ENCODE measurements at places on chromosomes 5 and 9.

- peaks cover 11% of the 10 kb centered on the region for H3K36me3 ChIP-seq
- peaks cover 21% of the 10 kb centered on the region for H3K4me1 ChIP-seq
- no peaks in the 10 kb centered on the region for H3K27me3 ChIP-seq
These were observed 77.6 kb upstream of the SAP30L start for GRCh38 chr5:154368041-154368800.

DNA sequence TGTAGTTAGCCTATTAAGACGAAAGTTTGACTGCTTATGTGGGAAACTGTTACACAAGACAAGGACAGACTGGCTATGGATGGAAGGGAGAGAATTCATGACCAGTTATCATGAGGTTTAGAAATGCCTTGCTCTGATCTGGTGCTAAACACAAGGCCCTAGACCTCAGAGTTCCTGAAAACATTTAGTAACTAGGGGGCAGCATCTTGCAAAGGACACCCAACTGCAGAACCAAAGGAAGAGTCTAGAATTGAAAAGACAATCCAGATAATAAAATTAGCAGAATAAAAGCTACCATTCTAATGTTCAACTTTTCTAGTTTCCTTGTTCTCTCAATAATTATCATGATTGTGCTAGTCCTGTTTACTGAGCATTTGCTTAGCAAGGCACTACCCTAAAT, 130.5 kb upstream of the GPR151 start:
- no peaks in the 10 kb centered on the region for H3K27me3 ChIP-seq
- no peak for DNase-seq
- H3K36me3 ChIP-seq = peaks cover 6% of the 10 kb centered on the region
- no peak overlapping the region for H3K27ac ChIP-seq
- no peak overlapping the region for H3K4me3 ChIP-seq

GRCh38 chr5:38046103-38046502, 206.3 kb upstream of the GDNF start:
- H3K4me3 ChIP-seq = no peak overlapping the region
- DNase-seq = no peak
- H3K27me3 ChIP-seq = peaks cover 4% of the 10 kb centered on the region
- no peak overlapping the region for H3K27ac ChIP-seq
- H3K36me3 ChIP-seq = no peaks in the 10 kb centered on the region

- peaks cover 6% of the 10 kb centered on the region for H3K27me3 ChIP-seq
- H3K4me1 ChIP-seq = peaks cover 6% of the 10 kb centered on the region
- H3K27ac ChIP-seq = no peak overlapping the region
- DNase-seq = no peak
These were observed 129.3 kb downstream of the EFNA5 start for GRCh38 chr5:107541400-107541799.

DNA sequence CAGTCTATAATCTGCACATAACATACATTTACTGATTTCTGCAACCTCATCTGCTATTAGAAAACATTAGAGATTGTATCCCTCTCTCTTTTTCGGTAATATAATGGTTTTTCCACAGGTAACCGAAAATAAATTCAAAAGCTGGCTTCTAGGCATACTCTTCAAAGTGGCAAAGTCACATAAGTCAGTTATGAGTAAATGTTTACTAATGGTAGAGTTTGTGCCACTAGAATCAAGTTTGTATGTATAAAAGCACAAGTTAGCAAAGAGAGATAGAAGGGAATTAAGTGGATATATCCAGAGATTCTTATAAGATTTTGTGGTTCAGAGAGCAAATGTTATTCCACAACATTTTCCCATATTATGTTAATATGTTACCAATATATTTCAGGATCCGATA, 86.9 kb downstream of the MYO10 start:
- H3K36me3 ChIP-seq = no peaks in the 10 kb centered on the region
- H3K27ac ChIP-seq = no peak overlapping the region
- H3K4me1 ChIP-seq = no peaks in the 10 kb centered on the region
- H3K4me3 ChIP-seq = no peak overlapping the region

GRCh38 chr9:77935974-77936373, 95.6 kb downstream of the GNAQ start:
- no peak for DNase-seq
- H3K27me3 ChIP-seq = no peaks in the 10 kb centered on the region
- H3K36me3 ChIP-seq = peaks cover 5% of the 10 kb centered on the region
- peaks cover 20% of the 10 kb centered on the region for H3K4me1 ChIP-seq

GRCh38 chr9:131809941-131810344, 70.1 kb upstream of the RAPGEF1 start:
- DNase-seq = no peak
- H3K27ac ChIP-seq = no peak overlapping the region
- no peak overlapping the region for H3K4me3 ChIP-seq

DNA sequence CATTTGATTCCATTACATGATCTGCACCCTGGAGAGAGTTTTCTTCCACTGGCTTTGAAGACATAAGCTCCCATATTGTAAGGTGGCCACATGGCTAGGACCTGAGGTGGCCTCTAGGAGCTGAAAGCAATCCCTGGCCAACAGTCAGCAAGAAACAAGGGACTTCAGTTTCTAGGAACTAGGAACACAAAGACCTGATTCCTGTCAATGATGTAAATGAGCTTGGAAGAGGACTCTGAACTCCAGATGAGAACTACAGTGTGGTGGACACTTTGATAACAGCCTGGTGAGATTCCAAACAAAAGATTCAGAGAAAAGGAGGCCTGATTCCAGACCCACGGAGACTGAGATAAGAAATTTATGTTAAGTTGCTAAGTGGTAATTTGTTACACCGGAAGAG, 129.0 kb downstream of the MCTP1 start:
- no peak overlapping the region for H3K27ac ChIP-seq
- DNase-seq = no peak
- H3K27me3 ChIP-seq = peaks cover 12% of the 10 kb centered on the region
- peaks cover 4% of the 10 kb centered on the region for H3K4me1 ChIP-seq
- H3K36me3 ChIP-seq = no peaks in the 10 kb centered on the region

DNA sequence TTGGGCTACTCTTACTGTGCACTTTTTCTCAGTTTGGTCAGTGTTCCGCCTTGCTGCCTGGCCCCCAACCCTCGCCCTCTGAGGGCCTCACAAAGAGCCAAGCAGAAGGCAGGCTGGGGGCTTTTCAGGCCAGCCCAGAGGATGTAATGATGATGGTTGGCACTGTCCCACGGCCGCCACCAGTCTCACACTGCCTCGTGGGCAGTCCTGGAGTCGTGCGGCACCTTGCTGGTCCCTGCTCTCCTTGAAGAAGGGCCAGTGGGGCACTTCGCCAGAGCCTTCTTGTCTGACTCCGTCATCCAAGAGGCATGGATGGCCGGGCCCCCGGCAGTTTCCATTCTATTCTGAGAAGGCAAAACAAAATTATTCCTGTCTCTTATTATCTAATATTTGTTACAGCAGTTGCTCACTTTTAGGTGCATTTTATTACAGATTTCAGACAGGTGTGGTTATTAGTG, 21.0 kb downstream of the TENT4A start:
- H3K4me1 ChIP-seq = peaks cover 53% of the 10 kb centered on the region
- no peak for DNase-seq
- no peak overlapping the region for H3K27ac ChIP-seq
- peaks cover 6% of the 10 kb centered on the region for H3K36me3 ChIP-seq
- no peaks in the 10 kb centered on the region for H3K27me3 ChIP-seq

DNA sequence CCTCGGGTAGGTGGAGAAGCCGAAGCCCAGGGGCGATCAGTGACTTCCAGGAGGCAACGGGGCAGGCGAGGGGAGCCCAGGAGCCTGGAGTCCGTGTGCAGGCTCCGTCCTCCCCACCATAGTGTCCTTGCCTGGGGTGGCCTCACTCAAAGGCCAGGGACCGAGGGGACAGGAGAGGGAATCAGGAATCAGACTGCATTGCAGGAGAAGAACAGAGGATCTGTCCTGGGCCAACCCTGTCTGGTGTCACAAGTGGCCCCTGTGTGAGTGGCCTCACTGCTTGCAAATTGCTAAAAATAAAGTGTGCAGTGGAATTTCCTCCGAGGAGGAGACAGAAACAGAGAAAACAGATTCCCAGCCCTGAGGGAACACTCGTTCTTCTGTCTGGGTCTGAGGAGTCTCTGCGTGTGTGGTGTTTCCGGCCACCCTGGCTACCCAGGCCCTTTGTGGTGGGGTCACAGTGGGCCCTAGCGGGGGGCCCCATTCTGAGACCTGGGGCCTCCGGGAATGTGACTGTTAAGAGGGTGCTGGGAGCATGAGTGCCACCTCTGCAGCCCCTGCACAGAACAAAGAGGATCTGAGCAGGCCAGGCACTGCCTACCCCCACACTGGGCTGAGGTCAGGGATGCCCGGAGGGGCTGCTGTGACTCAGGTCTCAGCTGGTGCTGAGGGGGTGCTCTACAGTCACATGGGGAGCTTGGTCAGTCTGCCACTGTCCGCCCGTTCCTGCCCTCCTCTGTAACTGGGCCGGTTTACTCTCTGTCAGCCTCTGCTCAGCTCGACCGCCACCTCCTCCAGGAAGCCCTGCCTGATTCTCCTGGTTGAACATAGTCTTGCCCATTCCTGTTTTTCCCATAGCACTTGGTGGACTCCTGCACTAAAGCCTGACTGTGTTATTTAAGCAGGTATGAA, 7.4 kb downstream of the TRAF1 start:
- H3K36me3 ChIP-seq = peaks cover 11% of the 10 kb centered on the region
- no peaks in the 10 kb centered on the region for H3K27me3 ChIP-seq
- H3K27ac ChIP-seq = peak overlapping the region; percentile 100
- no peak for DNase-seq
- H3K4me3 ChIP-seq = peak overlapping the region; percentile 98

- H3K27me3 ChIP-seq = peaks cover 42% of the 10 kb centered on the region
- H3K4me3 ChIP-seq = no peak overlapping the region
- peaks cover 2% of the 10 kb centered on the region for H3K4me1 ChIP-seq
- H3K36me3 ChIP-seq = peaks cover 4% of the 10 kb centered on the region
- no peak overlapping the region for H3K27ac ChIP-seq
- DNase-seq = no peak
These were observed 88.2 kb upstream of the OSMR start for GRCh38 chr5:38757451-38758245.

GRCh38 chr5:125835293-125836172, 587.7 kb upstream of the GRAMD2B start:
- no peaks in the 10 kb centered on the region for H3K36me3 ChIP-seq
- no peak overlapping the region for H3K4me3 ChIP-seq
- no peaks in the 10 kb centered on the region for H3K27me3 ChIP-seq
- no peak for DNase-seq

DNA sequence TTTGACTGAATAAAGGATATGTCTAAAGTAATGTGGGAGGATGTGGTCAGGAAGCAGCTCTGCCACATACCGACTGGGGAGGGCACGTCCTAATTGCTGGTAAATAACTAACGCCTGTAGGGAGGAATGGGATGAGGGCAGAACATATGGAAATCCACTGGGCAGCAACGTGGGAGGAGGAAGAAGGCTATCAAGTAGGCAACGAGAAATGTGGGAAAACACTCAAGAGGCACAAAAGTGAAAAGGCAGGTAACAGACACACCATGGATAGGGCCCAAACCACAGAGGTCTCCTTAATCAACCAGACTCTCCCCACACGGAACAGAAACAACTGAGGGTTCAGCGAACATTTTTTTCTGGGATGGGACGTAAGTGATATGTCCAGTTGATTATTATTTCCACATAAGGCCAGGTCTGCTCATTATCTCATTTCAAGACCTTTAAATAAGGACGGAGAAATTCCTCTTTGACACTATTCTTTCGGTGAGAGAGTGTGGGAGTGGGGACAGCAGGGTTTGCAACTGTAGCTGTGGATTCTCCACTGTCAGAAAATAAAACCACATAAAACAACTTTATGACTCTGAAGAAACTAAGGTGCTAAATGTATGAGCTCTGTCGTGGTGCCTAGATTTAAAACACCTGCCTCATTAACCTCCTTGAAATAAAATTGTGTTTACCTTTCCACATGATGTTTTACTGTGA, 17.0 kb downstream of the IARS1 start:
- DNase-seq = no peak
- H3K27me3 ChIP-seq = no peaks in the 10 kb centered on the region
- H3K4me3 ChIP-seq = peak overlapping the region; percentile 85
- H3K4me1 ChIP-seq = peaks cover 19% of the 10 kb centered on the region
- peak overlapping the region; percentile 88 for H3K27ac ChIP-seq

GRCh38 chr5:142640316-142641005, 45.4 kb downstream of the FGF1 start:
- no peak overlapping the region for H3K4me3 ChIP-seq
- H3K27me3 ChIP-seq = peaks cover 81% of the 10 kb centered on the region
- no peak overlapping the region for H3K27ac ChIP-seq

DNA sequence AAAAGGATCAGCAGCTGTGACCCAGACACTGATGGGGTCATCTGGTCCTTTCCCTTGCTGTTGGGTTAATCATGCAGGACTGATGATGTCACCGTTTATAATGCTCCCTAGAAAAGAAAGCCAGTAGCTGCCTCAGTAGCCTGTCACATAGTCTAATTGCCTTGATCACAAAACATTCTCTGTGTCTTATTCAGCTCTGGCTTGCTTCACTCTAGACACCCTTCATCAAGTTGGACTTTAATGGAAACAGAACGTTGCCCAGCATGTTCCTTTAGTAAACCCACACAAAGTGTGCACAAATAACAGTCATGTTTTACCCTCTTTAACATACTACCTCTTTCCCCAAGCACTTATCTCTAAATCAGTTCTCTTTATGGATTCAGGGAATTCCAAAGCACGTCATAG, 170.8 kb downstream of the SGCD start:
- peaks cover 2% of the 10 kb centered on the region for H3K36me3 ChIP-seq
- no peak overlapping the region for H3K27ac ChIP-seq
- no peak for DNase-seq
- no peak overlapping the region for H3K4me3 ChIP-seq
- H3K4me1 ChIP-seq = no peaks in the 10 kb centered on the region
- H3K27me3 ChIP-seq = peaks cover 28% of the 10 kb centered on the region

- no peak overlapping the region for H3K27ac ChIP-seq
- no peaks in the 10 kb centered on the region for H3K27me3 ChIP-seq
- peaks cover 33% of the 10 kb centered on the region for H3K4me1 ChIP-seq
- peaks cover 6% of the 10 kb centered on the region for H3K36me3 ChIP-seq
- H3K4me3 ChIP-seq = no peak overlapping the region
- DNase-seq = no peak
These were observed 388.8 kb downstream of the KDM4C start for GRCh38 chr9:7146582-7146981.

GRCh38 chr9:118330191-118330986, 626.2 kb downstream of the TLR4 start:
- DNase-seq = no peak
- no peak overlapping the region for H3K27ac ChIP-seq
- no peaks in the 10 kb centered on the region for H3K36me3 ChIP-seq
- no peak overlapping the region for H3K4me3 ChIP-seq
- H3K27me3 ChIP-seq = no peaks in the 10 kb centered on the region

DNA sequence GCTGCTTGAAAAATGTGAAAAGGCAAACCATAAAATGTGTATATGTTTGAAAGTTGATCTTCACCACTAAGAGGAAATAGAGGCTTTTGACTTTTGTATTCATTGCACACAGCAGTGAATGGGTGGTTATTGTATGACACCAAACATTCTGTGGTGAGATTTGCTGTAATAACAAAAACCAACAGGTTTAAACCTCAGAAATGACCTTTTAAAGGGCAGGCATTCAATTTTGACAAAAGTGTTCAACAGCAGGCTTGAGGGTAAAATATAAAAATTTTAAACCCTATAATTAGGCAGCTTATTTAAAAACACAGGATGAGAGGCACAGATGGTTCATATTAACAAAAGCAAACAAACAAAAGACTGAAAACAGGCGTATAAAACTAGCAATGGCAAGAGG, 128.1 kb upstream of the NUDT12 start:
- no peaks in the 10 kb centered on the region for H3K4me1 ChIP-seq
- no peak overlapping the region for H3K27ac ChIP-seq
- no peaks in the 10 kb centered on the region for H3K36me3 ChIP-seq
- H3K27me3 ChIP-seq = no peaks in the 10 kb centered on the region
- no peak for DNase-seq

- no peaks in the 10 kb centered on the region for H3K36me3 ChIP-seq
- no peaks in the 10 kb centered on the region for H3K4me1 ChIP-seq
- peaks cover 30% of the 10 kb centered on the region for H3K27me3 ChIP-seq
- no peak overlapping the region for H3K27ac ChIP-seq
- no peak for DNase-seq
These were observed 311.6 kb downstream of the PLK2 start for GRCh38 chr5:58148254-58148775.
